ENCODE measurements at places on chromosomes 5 and 9. TPM values are rescaled to one million over a fixed set of nuclear protein-coding genes. Genes with fewer than 3 reads are reported as not detected.

SIT1 gene
- 1.8 TPM for polyA plus RNA-seq

CDC20B gene
- polyA plus RNA-seq: not detected

FYB1 gene
- 18.2 TPM for polyA plus RNA-seq

FBLL1 gene
- polyA plus RNA-seq: 0.57 TPM

CER1 gene
- not detected for polyA plus RNA-seq

CCDC180 gene
- 1.4 TPM for polyA plus RNA-seq

PCDHGB7 gene
- polyA plus RNA-seq: not detected

GHR gene
- 0.46 TPM for polyA plus RNA-seq

SPAAR gene
- polyA plus RNA-seq: not detected

NOXA1 gene
- 16.4 TPM for polyA plus RNA-seq

All from sigmoid colon (tissue), 7 donors.